ENCODE measurements at places on chromosomes 5 and 9.
A peak's percentile ranks its signal among the peaks of the same experiment; 100 is the strongest.

DNA sequence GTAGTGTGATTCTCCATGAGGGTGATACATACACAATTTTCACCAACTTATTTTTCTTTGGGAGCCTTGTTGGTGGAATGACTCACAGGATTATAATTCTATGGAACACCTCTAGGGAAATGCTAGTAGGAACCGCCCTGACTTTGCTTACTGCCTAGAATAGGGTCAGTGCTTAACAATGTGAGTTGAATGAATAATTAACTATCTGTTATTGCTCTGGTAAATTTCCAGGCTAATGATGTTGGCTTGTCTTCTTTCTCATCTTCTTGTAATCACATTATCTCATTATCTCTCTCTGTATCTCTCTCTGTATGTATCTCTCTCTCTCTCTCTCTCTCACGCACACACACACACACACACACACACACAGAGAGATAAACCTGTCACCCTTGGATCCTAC lies 291.1 kb downstream of the TRIM32 start:
- no peak for DNase-seq

DNA sequence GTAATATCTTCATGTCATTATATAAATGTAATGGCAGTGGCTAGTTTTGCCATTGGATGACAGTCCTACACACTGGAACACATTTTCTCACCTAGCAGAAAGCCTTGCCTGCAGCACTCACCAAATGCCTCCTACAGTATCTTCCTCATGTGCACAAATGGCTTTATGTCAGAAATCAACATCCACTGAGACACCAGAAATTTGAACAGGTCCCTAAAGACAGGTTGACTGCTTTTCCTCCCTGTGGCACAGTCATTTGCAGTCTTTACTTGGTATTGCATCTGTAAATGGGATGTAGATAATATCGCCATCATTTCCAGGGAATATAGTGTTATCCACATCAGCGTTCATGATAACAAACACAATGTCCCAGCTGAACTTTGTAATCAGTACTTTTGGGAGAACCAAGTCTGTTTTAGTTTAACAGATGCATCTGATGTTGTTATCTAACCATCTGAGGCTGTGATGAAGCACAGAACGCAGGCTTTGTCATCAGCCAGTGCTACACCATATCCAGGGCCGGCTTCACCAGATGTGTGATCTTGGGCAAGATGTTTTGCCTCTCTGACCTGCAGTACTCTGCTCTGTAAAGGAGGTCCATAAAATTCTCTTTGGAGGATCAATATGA lies 83.9 kb upstream of the TAS2R1 start:
- DNase-seq: no peak

DNA sequence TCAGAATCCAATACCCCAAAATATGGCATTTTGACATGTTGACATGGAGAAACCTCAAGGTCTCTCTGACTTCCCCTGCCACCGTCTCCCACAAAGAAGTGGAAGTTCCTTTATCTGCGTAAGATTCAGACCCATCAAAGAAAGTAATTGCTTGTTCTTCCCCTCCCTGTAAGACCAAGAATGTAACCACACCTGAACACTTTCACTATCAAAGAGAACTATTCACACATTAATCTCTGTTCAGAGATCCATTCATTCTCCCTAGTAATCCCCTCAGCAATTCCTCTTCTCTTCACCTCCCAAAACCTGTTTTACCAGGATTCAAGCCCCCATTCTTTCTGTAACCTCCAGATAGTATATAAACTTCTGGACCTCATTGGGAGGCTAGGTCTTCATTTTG lies 4.1 kb upstream of the SLC1A1 start:
- no peak for DNase-seq

DNA sequence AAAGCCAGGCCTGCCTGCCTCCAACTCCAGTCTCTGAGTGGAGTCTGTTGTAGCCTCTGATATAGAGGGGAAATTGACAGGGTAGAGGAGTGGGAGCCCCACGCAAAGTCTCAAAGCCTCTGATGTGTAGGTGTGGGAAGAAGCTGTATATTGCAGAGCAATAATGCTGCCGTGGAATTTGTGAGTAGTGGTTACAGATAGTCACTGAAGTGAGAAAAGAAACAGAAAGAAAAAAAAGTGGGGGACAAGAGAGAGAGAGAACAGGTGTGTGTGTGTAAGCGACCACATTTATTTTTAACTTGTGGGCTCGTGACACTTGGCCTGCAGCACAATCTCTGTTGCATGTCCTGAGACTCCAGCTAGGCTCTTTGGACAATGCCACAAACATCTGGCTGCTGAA lies 227.8 kb downstream of the NSG2 start:
- DNase-seq: no peak

DNA sequence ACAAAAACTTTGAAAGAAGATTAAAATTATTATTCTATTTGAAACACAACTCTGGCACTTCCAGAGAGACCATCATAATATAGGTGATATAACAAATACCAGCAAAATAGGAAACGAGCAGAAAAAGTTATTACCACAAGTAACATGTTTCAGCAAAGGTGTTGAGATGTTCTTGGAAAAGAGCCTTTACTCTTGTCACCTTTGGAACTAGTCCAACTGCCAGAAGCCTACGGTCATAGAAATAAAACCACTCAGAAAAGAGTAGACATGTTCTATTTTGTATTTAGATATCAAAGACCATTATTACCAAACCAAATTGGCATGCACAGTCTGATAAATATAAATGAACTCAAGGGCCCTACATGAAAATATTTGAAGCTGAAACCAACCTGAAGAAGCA lies 145.0 kb upstream of the DMAC1 start:
- no peak for DNase-seq

DNA sequence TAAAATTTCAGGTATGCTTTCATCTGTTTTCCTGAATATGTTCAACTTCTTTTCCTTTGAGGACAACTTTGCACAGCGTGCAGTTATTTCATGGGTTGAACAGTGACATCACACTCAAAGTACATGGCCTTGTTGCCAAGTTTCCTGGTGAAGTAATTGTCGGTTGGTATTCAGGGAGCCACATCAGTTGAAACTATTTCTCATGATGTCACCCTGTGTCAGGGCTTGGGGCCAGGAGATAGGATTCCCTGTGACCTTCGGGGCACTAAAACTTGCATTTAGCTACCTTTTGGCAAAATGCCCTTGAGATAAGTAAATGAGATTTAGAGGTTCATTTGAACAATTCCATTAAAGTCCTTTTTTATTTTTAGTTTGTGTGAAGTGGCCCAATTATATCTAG lies 383.9 kb downstream of the SH3GL2 start:
- peak; percentile 37 for DNase-seq

- no peak for DNase-seq
These were observed 50.2 kb upstream of the CXCL14 start for GRCh38 chr5:135628771-135629563.

- no peak for DNase-seq
These were observed 217.2 kb downstream of the AGTPBP1 start for GRCh38 chr9:85524531-85524930.

- DNase-seq: no peak
These were observed 27.1 kb upstream of the GHR start for GRCh38 chr5:42396111-42396510.

DNA sequence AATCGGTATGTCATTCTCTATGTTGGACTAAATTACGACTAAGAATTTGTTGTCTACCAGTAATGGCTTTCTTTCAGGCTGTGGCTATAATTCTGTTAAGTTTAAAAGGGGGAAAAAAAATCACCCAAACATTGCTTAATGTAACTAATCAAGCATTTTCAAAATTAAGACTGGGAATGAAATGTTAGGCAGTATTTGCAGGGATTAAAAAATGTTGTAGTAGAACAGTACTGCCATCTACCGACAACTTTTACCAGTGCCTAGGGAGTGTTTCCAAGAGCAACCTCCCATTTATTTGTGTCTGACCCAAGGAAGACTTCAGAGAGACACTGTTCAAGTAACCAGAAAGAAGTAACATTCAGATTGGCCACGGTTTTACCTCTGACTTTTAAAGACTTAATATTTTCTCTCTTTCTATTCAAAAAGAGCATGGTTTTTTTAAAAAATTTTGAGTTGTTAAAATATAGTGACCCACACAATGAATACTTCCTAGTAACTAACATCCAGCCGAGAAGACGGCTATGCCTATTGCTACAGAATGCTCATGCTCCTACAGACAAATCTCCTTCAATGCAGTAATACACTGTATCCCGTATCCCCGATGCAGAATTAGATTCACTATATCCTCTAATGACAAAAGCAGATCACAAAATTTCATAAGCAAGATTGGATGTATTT lies 92.4 kb downstream of the ARL15 start:
- peak; percentile 46 for DNase-seq

DNA sequence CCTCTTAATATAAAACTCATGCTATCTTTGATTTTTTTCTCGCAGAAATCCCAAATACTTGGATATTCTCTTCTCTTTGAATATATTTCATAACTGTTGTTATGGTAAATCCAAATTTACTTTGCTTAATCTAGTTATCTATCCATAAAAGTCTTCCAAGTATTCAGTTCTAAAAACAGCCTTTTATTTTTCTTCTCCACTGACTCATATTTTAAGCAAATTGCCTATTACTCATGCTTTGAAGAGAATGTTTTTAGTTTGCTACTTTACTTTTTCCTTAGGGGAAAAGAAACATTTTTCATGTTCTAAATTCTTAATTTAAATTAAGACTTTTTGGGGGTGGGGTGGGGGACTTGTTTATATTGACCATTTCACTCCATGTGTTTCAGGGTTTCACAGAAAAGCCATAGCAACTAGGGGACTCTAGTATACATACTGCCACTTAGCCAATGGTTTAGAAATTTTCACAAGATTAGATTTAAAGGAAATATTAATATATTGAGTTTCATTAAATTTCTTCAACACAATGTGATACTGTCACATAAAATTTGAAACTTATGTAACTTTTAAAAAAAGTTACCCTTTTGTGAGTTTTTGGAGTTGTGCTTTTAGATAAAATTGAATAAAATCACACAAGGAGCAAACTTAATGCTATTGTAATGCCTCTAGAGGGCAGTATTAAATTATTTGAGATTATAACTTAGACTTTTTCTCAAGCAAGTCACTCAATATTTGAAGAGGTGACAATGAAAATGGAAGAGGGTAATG lies 545.8 kb upstream of the ARRDC3 start:
- DNase-seq: no peak

GRCh38 chr5:4027088-4027734 lies 431.6 kb downstream of the IRX1 start:
- DNase-seq: no peak
